ENCODE measurements at places on chromosomes 13 and 19. TPM values are rescaled to one million over a fixed set of nuclear protein-coding genes. Genes with fewer than 3 reads are reported as not detected.

DNA sequence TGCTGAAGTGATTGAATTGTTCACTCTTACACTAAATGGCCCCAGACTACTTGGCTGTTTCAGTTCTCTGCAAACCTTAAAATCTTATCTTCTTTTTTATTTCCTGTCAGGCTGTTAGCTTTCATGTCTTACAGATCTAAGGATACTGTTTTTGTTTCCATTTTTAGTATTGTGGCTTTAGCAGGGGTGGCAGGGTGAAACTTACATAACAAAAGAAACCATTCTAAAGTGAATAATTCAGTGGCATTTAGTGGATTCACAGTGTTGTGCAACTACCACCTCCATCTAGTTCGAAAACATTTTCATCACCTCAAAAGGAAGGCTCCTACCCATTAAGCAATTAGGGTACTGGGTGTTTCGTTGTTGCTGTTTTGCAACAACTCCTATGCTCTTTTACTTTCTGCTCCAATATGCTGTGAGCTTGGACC lies 19.8 kb downstream of the TMEM272 start:
- no peak for DNase-seq

DNA sequence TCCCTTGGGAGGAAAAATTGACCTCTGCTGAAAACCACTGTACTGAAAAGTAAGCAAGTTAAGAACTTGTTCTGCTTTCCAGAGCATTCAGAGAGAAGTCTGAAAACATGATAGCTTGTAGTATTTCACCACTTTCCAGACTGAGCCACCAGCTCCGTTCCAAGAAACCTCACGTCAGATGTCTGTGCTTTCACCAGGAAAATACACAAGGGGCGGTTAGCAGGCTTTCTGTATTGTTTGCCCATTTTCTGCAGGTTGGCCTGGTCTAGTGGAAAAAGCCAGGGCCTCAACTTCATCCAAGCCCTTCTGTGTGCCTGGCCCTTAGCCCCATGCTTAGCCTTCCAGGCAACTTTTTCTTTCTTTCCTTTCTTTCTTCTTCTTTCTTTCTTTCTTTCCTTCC lies 36.4 kb downstream of the RXFP2 start:
- no peak for DNase-seq

TBC1D4 gene
- 30.5 TPM for total RNA-seq

NCR1 gene
- 0.61 TPM for total RNA-seq

ZNF134 gene
- 6.7 TPM for total RNA-seq
